AG09319 (cell line): ENCODE measurements at places on chromosomes 6 and 20.

DNA sequence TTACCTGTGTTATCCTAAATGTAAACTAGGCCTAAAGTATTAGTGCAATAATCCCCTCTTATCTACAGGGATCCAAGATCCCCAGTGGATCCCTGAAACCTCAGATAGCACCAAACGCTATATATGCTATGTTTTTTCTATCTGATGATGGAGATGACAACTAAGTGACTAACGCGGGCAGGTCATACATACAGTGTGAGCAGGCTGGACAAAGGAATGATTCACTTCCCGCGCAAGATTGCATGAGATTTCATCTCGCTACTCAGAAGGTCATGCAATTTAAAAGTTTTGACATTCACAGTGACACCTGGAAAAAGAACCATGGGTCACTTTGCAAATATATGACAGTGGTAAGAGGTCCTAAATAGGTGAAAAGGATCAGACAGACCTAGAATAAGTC, 875.9 kb downstream of the HACE1 start:
- no peak for DNase-seq

DNA sequence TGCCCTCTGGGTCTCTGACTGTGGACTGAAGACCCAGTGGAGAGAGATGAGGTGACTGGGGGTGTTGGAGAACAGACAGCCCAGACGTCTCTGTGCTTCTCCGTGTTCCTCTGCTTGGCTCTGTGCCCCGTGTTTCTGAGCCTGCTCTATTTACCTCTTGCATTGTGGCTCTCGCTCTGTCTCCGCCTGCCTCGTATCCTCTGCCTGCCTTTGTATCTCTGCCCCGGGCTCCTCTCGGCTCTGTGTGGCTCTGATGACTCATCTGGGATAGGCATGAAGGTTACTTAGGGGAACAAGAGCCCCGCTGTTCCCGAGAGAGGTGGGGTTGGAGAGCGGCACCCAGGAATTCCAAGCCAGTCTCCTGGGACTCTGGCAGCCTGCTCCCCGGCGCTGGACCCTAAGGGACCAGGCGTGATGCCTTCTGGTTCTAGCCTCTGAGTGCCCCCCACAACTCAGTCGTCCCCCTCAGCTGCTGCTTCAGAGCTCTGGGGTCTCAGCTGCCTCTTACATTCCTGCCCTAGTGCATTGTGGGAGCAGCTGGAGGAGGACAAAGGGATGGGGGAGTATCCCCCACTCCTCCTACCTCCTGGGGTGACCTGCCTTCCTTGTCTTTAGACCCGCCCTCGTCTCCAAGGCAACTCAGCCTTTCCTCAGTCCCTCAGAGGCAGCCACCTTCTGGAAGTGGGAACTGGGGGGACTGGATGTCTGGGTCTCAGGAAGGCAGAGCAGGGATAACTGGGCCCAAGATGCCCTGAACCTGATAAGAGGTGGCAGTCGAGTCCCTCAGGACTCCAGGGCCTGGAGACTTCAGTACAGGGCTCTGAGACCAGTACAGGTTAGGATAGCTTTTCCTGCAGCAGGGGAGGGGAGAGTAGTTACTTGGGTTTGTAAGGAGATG, 1.9 kb downstream of the DDR1 start:
- DNase-seq = no peak

GRCh38 chr6:154341871-154342270, 14.7 kb downstream of the IPCEF1 start:
- DNase-seq = no peak

GRCh38 chr6:114339706-114340105, 3.1 kb downstream of the HS3ST5 start:
- no peak for DNase-seq

- DNase-seq = peak; percentile 61
These were observed 394 bp downstream of the AKAP12 start for GRCh38 chr6:151240036-151240685.

GRCh38 chr6:79215213-79215824, 19.2 kb downstream of the HMGN3 start:
- no peak for DNase-seq

DNA sequence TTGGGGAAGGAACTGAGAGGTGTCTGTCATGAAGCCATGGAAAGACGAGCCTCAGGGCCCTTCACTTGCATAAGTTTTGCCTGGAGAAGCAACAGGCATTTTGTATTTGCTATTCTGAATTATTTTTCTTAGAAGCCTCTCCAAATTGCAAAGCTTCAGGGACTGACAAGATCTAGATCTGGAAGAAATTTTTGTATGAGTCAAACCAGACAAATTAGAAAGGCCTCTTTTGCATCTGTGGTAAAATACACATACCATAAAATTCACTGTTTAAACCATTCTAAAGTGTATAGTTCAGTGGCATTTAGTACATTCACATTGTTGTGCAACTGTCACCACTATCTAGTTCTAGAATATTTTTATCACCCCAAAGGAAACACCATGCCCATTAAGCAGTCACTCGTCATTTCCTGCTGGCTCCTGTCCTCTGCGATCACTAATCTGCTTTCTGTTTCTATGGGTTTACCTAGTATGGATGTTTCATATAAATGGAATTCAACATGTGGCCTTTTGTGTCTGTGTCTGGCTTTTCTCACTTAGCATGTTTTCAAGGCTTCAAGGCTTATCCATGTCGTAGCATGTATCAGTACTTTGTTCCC, 269.1 kb downstream of the PHF3 start:
- no peak for DNase-seq

- no peak for DNase-seq
These were observed 37.6 kb upstream of the CST7 start for GRCh38 chr20:24911461-24911860.

DNA sequence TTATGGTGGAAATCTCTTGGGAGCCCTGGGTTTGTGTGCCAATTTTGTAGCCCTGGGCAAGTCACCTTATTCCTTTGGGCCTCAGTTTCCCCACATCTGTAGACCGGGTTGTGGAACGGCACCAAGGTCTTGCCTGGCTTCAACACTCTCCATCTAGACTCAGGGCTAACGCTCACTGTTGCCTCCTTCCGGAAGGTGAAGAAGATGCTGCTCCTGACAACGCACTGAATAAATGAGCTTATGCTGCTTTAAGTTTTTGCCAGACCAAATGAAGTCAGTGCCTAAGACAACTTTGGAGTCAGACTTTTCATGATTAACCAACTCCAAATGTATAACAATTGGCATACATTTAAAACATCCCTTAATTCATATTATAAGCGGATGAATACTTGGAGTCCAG, 53.1 kb downstream of the PSMG4 start:
- no peak for DNase-seq

DNA sequence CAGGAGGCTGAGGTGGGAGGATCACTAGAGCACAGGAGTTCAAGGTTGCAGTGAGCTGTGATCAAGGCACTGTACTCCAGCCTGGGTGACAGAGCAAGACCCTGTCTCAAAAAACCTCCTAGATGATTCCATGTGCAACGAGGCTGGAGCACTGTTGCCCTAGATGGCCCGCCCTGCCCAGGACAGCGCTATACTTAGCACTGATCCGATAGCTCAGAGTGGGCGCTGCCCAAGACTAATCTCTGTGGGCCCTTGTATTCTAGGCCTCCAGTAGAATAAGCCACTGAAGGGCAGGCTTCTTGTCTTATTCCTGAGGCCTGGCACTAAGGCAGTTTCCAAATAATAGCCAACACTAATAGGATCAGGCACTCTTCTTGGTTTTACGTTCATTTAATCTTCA, 41.0 kb downstream of the STK35 start:
- DNase-seq = no peak

GRCh38 chr6:108157234-108157980, 8.4 kb upstream of the NR2E1 start:
- DNase-seq = no peak

DNA sequence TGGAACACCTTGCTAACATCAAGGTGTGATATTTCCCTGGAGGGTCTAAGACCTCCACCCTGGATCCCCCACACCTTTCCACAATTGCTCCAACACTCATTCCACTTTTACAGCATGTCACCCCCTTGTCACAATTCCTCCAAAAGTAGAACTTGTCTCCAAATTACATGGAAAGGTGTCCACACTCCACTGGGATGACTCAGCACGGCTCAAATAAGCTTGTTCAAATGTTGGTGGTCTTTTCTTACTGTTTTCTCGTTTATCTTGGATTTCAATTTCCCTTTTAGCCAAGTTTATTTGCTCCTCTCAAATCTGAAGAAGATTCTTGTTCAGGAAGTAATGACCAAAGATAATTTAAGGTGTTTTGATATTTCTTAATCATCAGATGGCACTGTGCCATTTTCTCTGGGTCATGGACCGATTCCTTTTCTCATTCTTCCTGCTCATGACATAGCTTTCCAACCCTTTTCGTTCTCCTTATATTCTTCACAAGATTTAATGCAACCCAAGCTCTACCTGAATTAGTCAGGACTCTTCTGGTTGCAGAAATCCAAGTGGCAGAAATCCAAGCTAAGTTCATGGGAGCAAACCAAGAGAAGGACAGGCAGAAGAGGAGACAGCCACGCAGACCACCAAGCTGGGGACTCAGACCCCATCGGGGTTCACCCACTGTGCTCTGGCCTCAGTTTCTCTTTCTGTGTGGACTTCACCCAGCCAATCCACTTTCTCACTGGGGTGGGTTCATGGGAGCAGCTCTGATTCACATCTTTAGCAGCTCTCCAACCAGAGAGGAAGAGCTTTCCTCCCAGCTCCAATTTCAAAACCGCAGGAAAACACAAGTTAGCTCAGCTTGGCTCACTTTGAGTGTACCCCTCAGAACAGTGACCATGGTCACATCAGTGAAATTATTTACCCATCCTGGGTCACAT, 110.5 kb upstream of the CDYL start:
- DNase-seq = no peak

DNA sequence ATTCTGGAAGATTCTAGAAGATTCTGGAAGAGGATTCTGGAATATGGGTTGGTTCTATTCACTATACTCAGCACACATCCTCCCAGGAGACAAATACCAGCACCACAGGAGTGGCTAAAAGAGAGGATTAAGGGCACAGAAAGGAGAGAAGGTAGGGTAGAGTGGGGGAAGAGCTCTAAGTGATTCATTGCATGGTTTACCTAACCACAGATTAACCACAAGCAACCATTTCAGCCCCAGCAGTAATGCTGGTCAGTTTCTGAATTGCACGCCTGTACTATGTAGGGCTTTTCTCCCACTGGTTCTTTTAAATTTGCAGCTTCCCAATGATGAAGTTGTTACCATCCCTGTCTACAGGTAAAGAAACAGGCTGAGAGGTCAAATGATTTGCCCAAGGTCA, 192.7 kb upstream of the PMEPA1 start:
- DNase-seq = peak; percentile 15

DNA sequence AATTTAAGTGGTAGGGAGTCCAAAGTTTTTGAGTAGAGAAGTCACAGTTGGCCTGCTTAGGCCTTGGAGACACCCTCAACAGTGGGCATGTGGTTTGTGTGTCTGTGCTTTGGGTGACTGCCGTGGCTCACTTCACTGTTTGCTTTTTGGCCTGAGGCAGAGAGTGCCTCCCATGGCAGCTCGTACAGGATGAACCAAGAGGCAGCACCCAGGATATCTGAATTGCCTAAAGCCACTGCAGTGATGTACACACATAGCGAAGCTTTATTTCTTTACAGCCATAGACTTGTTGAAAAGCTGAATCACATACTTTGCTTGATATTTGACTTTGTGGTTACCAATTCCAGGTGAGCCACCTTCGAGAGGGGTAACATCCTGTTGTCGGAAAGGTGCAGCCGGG, 21.6 kb downstream of the RREB1 start:
- DNase-seq = no peak

GRCh38 chr6:64520050-64520449, 884.4 kb downstream of the PHF3 start:
- DNase-seq = no peak

DNA sequence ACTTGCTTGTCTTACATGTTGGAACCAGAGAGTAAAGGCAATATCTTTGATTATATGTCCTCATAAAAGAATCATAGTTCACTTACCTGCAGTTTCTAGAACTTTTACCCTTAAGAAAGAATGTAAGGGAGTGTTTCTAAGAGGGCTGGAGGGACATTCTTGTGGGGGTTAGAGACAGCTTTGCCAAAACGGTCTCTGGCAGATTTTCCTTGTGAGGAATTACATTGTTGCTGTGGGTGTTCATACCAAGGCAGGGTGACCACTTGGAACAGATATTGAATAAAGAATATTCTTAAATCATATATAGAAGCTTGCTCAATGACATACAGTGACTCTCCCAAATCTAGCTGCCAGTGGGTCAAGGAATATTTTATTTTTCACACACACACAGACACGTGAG, 517.6 kb upstream of the SOX4 start:
- no peak for DNase-seq

- no peak for DNase-seq
These were observed 388.2 kb downstream of the CDH4 start for GRCh38 chr20:61640131-61640870.

GRCh38 chr20:54657268-54657826, 182.0 kb downstream of the DOK5 start:
- no peak for DNase-seq

- no peak for DNase-seq
These were observed 247.6 kb downstream of the PKHD1 start for GRCh38 chr6:51839726-51840374.

- DNase-seq = no peak
These were observed 97.7 kb downstream of the SYCP2 start for GRCh38 chr20:59835448-59836395.

GRCh38 chr6:105642708-105643107, 239.8 kb upstream of the PREP start:
- no peak for DNase-seq

DNA sequence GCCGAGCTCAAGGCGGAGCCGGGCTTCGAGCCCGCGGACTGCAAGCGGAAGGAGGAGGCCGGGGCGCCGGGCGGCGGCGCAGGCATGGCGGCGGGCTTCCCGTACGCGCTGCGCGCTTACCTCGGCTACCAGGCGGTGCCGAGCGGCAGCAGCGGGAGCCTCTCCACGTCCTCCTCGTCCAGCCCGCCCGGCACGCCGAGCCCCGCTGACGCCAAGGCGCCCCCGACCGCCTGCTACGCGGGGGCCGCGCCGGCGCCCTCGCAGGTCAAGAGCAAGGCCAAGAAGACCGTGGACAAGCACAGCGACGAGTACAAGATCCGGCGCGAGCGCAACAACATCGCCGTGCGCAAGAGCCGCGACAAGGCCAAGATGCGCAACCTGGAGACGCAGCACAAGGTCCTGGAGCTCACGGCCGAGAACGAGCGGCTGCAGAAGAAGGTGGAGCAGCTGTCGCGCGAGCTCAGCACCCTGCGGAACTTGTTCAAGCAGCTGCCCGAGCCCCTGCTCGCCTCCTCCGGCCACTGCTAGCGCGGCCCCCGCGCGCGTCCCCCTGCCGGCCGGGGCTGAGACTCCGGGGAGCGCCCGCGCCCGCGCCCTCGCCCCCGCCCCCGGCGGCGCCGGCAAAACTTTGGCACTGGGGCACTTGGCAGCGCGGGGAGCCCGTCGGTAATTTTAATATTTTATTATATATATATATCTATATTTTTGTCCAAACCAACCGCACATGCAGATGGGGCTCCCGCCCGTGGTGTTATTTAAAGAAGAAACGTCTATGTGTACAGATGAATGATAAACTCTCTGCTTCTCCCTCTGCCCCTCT, 1.1 kb downstream of the CEBPB start:
- no peak for DNase-seq

GRCh38 chr6:15148356-15148946, 97.4 kb upstream of the JARID2 start:
- DNase-seq = peak; percentile 32

- DNase-seq = no peak
These were observed 221.5 kb downstream of the RNGTT start for GRCh38 chr6:88741939-88742338.
